ENCODE measurements at places on chromosomes 3 and 15. TPM values are rescaled to one million over a fixed set of nuclear protein-coding genes. Genes with fewer than 3 reads are reported as not detected.
A peak's percentile ranks its signal among the peaks of the same experiment; 100 is the strongest.

Gene HTR3E
- not detected for total RNA-seq

- no peak for DNase-seq
These were observed 120.4 kb downstream of the P3H2 start for GRCh38 chr3:190000187-190000860.

GRCh38 chr15:99452010-99452409 lies 113.8 kb upstream of the MEF2A start:
- DNase-seq, result no peak

DNA sequence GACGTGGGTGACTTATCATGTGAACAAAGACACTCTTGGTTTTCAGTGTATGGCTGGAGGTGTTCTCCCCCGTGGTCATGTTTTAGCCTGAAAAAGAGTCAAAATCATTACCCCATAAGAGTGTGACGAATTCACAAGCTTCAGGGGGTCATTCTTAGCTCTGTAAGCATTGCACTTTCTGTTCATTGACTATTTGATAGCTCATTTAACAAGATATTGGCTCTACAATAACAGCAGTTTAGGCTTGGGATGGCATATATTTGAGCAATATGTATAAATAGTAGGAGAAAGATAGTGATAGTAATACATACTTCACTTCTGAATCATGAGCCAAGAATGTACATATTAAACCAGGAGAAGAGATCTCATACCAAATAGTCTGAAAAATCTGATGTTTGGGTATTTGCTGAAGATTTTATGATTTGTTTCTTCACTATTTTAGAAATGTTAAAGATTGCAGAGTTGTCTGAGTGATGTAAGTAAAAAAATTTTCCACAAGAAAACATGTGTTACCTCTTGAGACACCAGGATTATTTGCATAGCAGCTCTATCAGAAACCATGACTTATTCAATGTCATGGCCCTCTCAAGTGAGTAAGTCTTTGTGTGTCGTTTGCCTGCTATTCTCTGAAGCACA lies 996.0 kb downstream of the OTOL1 start:
- peak; percentile 23 for DNase-seq

Gene CCR3
- 0.20 TPM for total RNA-seq

Gene SLC27A2
- total RNA-seq, result 43.0 TPM

- no peak for DNase-seq
These were observed 65.8 kb downstream of the NSMCE3 start for GRCh38 chr15:29203718-29204368.
